Esophagus squamous epithelium (tissue), 5 donors: ENCODE measurements at places on chromosomes 12 and 14. TPM values are rescaled to one million over a fixed set of nuclear protein-coding genes. Genes with fewer than 3 reads are reported as not detected.

DNA sequence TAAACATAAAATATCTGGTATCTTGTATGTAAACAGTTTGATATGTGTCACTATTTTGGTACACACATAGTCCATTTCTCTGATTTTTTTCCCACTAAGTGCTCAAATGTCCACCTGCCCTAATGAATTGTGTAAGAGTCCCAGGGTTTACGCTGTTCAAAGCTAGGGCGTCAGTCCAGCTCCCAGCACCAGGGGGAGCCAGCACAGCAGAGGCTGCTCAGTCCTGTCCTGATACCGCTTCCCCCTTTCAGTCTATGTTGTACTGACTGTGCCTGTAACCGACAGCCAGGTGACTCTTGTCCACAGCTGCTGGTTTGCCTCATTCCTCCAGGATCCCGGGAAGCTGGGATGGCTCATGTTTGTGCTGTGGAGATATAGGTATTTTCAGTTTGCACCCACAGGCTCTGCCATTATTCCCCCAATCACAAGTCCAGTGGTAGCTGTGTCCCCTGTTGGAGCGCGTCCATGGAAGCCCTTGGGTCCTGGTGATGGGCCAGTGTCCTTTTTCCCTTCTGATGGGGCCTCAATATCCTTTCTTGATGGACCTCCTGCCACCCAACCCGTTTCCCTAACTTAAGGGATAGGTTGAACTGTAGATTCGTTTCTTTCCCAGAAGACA lies 242.0 kb downstream of the NEDD1 start:
- no peaks in the 10 kb centered on the region for H3K27me3 ChIP-seq
- no peaks in the 10 kb centered on the region for H3K36me3 ChIP-seq
- H3K27ac ChIP-seq, result no peak overlapping the region
- no peak overlapping the region for H3K4me3 ChIP-seq

DNA sequence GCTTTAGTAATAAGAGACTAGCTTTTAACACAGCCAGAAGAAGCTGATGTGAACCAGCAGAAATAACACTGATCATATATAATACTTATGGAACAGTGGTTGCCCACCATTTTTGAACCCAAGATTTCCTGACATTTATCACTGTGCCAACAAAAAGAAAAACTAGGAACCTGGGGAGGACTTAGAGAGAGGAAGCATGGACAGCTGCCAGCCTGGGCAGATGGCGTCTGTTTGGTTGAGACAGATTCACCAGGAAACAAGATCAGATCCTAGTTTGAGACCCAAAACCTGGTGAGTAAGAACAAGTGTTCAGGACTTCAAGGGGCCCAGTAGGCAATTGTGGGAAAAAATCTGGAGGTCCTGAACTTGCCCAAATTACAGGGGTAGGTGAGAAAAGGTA lies 95.3 kb downstream of the BICD1 start:
- DNase-seq, result no peak
- no peaks in the 10 kb centered on the region for H3K27me3 ChIP-seq
- H3K36me3 ChIP-seq, result no peaks in the 10 kb centered on the region
- no peaks in the 10 kb centered on the region for H3K4me1 ChIP-seq
- H3K27ac ChIP-seq, result no peak overlapping the region

- DNase-seq, result no peak
- no peaks in the 10 kb centered on the region for H3K4me1 ChIP-seq
- no peak overlapping the region for H3K4me3 ChIP-seq
Observed at GRCh38 chr12:112524676-112525425, 106.1 kb downstream of the PTPN11 start.

- no peak for DNase-seq
- H3K4me3 ChIP-seq, result no peak overlapping the region
- peaks cover 8% of the 10 kb centered on the region for H3K4me1 ChIP-seq
- no peak overlapping the region for H3K27ac ChIP-seq
- no peaks in the 10 kb centered on the region for H3K27me3 ChIP-seq
- no peaks in the 10 kb centered on the region for H3K36me3 ChIP-seq
Observed at GRCh38 chr14:71235875-71236274, 328.6 kb downstream of the PCNX1 start.

- no peak overlapping the region for H3K4me3 ChIP-seq
- no peaks in the 10 kb centered on the region for H3K36me3 ChIP-seq
- no peak overlapping the region for H3K27ac ChIP-seq
- DNase-seq, result no peak
- H3K27me3 ChIP-seq, result no peaks in the 10 kb centered on the region
Observed at GRCh38 chr12:94184995-94185719, 36.8 kb downstream of the PLXNC1 start.

DNA sequence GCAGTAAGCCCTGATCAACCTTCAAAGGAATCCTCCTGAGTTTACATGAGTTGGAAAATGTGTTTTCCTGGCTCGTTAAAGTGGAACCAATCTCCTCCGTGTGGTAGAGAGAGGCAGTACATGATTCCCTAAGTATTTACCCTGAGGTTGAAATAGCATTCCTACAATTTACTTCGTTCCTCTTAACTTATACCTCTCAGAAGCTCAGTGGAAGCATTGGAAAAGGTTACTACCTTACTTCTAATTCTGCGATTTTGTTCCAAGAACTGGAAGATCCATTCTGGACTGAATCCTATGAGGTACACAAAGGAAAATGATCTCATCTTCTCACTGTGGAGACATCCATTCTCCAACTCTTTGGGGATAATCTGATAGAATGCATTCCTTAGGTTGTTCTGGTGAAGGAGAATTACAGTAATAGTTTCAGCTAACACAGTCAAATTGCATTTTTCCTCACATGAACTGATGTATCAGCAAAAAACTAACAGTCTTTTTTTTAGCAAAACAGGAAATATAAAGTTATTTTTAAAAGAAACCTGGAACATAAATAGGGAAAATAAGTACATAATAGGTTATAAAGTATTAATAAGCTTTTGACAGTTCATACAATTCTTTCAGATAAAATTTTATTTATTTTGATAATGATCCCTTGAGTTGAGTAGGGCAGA lies 475.6 kb downstream of the PDZRN4 start:
- no peak overlapping the region for H3K4me3 ChIP-seq
- no peaks in the 10 kb centered on the region for H3K36me3 ChIP-seq
- no peak for DNase-seq

- peaks cover 5% of the 10 kb centered on the region for H3K27me3 ChIP-seq
- no peaks in the 10 kb centered on the region for H3K4me1 ChIP-seq
- no peak for DNase-seq
- no peak overlapping the region for H3K27ac ChIP-seq
Observed at GRCh38 chr14:81594012-81594411, 60.4 kb upstream of the SEL1L start.

DNA sequence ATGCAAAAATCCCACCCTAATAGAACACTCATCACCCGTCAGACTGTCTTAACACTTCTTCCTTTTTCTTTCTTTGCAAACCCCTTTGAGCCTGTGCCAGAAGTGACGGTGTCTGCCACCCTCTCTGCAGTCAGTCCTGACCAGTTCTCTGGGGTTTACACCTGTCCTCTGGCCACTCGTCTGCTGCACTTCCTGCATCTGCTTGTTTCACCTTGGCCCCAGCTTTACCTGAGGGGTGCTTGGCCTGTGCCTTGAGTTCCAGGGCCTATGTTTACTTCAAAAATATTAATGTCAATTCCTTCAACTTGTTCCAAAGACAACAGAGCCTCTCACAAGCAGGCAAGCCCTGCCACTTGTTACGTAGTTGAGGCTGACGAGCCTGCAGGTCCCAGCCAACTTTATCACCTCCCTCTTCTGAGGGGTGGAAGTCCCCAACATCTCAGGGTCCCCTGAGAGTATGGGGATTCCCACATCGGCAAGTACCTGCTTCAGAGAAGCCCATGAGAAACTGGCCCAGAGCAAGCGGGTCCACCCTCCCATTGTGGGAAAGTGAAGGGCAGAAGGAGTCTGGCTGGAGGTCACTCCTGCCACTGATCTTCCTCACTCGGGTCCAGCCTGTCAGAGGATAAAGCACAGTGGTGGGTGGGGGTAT lies 205.4 kb downstream of the DAD1 start:
- H3K4me3 ChIP-seq, result no peak overlapping the region
- H3K36me3 ChIP-seq, result no peaks in the 10 kb centered on the region
- peaks cover 11% of the 10 kb centered on the region for H3K27me3 ChIP-seq
- DNase-seq, result no peak
- no peak overlapping the region for H3K27ac ChIP-seq

- H3K36me3 ChIP-seq, result peaks cover 4% of the 10 kb centered on the region
- no peak overlapping the region for H3K4me3 ChIP-seq
- H3K27me3 ChIP-seq, result no peaks in the 10 kb centered on the region
- no peak for DNase-seq
Observed at GRCh38 chr14:99862136-99862535, 68.9 kb downstream of the EML1 start.

The MOK gene
- total RNA-seq, result 6.5 TPM

The AQP6 gene
- not detected for total RNA-seq

The SPTB gene
- total RNA-seq, result 2.7 TPM

The KLRG1 gene
- 0.67 TPM for total RNA-seq
